ENCODE measurements at places on chromosomes 3 and 15.

DNA sequence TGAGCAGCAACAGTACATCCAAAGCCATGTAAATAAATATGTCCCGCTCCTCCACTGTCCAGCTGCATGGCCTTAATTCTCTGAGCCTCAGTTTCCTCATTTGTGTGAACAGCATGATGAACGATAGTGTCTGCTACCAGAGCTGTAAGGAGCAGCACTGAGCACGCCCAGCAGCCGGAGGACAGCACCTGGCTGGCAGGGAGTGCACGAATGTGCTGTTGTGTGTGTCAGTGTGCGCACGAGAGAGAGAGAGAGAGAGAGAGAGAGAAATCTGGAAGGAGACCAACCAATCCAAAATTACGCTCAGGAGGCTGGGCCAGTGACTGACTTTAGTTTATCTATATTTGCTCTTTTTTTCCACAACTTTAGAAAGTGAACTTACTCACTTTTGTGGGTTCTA, 26.6 kb upstream of the PLXNA1 start:
- DNase-seq = no peak

GRCh38 chr3:27615555-27615954, 106.6 kb downstream of the EOMES start:
- DNase-seq = no peak

DNA sequence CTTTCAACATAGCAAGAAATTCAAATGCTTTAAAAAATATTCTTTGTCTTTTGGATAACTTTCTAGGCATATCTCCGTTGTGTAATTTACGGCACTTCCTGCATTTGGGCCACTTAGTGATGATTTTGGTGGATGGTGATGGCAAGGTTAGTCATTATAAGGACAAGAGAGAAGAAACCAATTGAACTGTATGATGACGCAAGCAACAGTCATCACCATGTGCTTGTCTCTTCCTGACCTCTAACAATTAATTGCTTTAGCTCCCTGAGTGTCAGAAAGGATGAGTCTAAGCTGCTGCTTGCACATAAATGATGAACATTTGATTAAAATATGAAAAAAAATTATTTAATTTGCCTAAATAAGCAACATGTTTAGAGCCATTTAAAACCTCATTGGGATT, 11.3 kb upstream of the P2RY12 start:
- DNase-seq = no peak

GRCh38 chr3:189269365-189269764, 97.6 kb downstream of the TPRG1 start:
- DNase-seq = no peak

DNA sequence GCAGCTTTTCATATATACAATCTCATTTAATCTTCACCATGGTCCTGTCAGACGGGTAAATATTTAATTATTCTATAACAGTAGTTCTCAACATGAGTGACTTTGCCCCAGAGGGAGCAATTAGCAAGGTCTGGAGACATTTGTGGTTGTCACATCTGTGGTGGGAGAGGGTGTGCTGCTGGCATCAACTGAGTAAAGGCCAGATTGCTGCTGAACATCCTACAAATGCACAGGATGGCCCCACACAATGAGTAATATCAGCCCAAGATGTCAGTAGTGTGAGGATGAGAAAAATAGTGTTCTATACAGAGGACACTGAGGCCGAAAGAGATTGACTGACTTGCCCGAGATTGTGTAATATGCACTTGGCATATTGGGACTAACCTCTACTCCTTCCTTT, 156.0 kb downstream of the AGBL1 start:
- DNase-seq = no peak

GRCh38 chr3:141644931-141645330, 93.2 kb upstream of the RNF7 start:
- peak; percentile 61 for DNase-seq

- DNase-seq = no peak
Measured at GRCh38 chr3:171432548-171432947, 27.7 kb downstream of the TNIK start.

DNA sequence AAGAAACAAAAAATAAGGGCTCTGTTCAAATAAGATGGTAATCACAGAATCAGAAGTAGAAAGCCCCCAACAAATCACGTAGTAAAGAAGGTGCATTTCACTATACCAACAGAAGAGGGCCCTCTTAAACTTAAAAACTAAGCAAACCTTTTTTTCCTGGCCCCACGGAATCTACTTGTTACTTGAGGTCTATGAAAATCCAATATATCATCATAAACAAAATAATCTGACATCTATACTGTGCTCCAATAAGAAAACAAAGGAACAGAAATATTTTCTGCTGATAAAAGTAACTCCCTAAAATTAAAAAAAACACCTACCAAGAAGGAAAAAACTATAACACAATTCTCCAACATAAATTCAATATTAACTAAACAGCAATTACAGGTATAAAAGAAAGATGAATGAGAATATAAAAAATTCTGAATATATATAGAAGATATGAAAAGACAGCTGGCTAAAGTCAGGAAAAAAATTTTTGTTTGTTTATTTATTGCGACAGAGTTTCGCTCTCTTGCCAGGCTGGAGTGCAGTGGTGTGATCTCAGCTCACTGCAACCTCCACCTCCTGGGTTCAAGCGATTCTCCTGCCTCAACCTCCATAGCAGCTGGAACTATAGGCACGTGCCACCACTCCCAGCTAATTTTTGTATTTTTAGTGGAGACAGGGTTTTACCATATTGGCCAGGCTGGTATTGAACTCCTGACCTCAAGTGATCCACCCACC, 81.8 kb downstream of the CLASP2 start:
- peak; percentile 41 for DNase-seq

GRCh38 chr3:30458376-30459171, 147.8 kb upstream of the TGFBR2 start:
- no peak for DNase-seq

DNA sequence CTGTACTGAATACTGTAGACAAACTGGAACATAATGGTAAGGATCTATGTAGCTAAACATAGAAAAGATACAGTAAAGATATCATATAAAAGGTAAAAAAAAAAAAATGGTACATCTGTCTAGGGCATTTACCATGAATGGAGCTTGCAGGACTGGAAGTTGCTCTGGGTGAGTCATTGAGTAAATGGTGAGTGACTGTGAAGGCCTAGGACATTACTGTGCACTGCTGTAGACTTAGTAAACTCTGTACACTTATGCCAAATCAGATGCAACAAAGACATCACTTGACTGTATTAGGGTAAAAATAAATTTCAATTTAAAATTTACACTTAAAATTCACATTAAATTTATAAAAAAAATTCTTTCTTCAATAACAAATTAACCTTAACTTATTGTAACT, 281.3 kb upstream of the LMCD1 start:
- no peak for DNase-seq

DNA sequence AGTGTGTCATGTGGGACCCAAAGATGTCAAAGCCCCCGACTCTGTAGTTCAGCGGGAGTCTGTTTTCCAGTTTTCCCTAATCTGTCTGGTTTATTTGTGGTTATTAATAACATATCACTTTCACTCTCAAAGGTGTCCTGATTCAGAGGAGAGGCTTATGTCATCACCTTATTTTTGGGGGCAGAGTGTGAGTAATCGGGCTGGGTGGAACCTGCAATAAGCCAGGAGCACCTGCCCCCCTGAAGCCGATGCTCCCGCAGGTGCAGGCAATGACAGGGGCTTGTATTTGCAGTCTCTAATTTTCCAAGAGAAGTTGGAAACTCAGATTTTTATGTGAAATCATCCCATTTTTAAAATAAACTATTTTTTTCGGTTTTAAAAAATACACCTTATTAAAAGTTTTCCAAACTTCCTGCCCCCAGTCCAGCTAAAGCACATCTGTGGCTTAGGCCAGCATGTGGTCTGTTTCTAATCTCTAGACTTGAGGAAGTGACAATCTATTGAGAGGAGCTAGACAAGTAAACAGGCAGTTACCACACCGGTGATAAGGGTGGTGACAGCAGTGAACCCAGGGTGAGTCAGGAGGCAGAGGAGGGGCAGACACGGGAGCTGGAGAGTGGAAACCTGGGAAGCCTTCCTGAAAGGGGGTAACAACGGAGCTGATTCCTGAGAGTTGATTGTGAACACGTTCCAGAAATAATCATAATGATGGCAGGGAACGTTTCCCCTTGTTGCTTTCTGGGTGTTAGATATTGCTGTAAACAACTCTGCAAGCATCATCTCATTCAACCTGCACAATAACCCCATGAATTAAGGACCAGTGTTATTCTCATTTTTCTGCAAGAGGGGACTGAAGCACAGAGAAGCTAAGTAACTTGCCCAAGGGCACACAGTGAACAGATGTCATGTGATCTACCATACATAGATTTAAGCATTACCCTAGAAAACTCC, 37.2 kb downstream of the BHLHE40 start:
- no peak for DNase-seq

GRCh38 chr15:73688455-73688854, 4.3 kb downstream of the CD276 start:
- no peak for DNase-seq

- DNase-seq = no peak
Measured at GRCh38 chr3:46714728-46715506, 2.8 kb downstream of the PRSS50 start.

GRCh38 chr3:111733856-111734255, 125.2 kb upstream of the PHLDB2 start:
- no peak for DNase-seq

DNA sequence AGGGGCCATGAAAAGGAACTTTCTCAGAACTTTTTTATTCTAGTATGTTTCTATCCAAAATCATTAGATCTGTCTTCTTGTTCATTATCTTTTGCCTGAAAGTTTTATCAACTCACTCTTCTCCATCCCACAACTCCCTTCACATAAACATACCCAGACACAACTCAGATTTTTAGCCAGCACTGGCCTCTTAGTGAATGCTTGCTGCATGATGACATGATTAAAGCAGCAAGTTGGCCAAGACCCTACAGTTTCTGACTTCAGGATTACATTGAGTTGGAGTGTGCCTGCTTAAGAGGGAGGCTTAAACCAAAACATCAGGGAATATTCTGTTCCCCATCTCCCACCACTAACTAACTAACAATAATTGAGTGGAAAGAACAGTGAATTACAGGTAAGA, 38.1 kb downstream of the PLSCR2 start:
- DNase-seq = no peak

DNA sequence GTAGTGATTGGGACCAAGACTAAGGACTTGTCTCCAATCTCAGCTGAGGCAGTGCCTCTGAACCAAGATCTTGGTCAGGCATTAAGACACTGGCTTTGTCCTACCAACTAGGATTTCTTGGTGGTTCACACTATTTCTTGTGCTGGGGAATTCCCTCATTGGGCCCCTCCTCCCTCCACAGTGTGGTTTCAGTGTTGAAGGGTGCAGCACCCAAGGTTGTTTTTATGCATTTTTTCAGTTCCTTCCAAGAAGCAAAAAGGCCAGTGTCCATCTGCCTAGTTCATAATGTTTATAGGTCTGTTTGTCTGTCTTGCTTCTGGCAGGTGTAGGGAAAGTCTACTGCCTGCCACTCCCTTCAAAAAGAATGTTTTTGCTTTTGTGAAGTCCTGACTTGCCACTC, 10.6 kb upstream of the ITPKA start:
- DNase-seq = no peak

Data from NCI-H2081 (cell line).